Fibroblast of lung (primary cell): ENCODE measurements at places on chromosomes 7 and 10. TPM values are rescaled to one million over a fixed set of nuclear protein-coding genes. Genes with fewer than 3 reads are reported as not detected.

DNA sequence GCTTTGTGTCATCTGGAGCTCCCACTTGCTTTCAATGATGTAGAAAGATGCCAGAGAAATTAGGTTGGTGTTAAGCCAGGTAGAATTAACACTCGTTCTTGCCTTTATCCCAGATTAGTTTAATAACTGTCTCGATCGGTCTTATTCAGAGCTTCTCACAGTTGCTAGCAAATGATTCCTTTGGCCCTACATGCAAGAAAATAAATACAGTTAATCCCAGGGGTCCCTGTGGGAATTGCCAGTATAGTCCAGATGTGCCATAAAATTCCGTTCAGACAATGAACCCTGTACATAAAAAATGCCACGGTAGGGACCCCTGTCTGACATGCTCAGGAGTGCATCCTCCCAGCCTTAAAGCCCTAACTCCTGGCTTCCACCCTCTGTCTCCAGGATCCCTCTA lies 207.5 kb downstream of the ARHGAP12 start:
- no peak overlapping the region for H3K27ac ChIP-seq
- H3K4me3 ChIP-seq: no peak overlapping the region
- H3K36me3 ChIP-seq: no peaks in the 10 kb centered on the region
- no peak for DNase-seq
- H3K27me3 ChIP-seq: no peaks in the 10 kb centered on the region

- no peak overlapping the region for H3K4me3 ChIP-seq
- DNase-seq: peak; percentile 10
- H3K27ac ChIP-seq: no peak overlapping the region
- no peaks in the 10 kb centered on the region for H3K4me1 ChIP-seq
- H3K36me3 ChIP-seq: no peaks in the 10 kb centered on the region
Observed at GRCh38 chr10:59757966-59758365, 4.7 kb upstream of the MRLN start.

GRCh38 chr10:12602521-12602920 lies 253.2 kb downstream of the CAMK1D start:
- H3K4me3 ChIP-seq: no peak overlapping the region
- no peak for DNase-seq
- no peaks in the 10 kb centered on the region for H3K4me1 ChIP-seq
- H3K36me3 ChIP-seq: no peaks in the 10 kb centered on the region
- H3K27me3 ChIP-seq: no peaks in the 10 kb centered on the region

DNA sequence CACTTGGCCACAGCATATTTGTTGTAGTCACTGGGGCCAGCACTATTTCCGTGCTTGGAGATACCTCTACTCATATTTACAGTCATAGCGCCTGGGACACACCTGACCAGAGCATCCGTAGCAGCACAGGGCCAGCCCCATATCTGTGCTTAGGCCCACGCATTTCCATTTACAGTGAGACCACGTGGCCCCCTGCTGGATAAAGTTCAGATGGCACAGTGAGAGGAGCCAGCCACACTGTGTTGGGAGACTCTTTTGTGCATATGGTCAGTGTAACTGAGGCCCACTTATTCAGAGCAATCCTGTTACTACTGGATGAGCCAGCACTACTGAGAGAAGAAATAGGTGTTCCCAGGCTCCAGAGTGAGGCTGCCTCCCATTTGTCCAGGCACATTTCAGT lies 455.3 kb downstream of the REEP3 start:
- H3K27me3 ChIP-seq: no peaks in the 10 kb centered on the region
- no peak overlapping the region for H3K27ac ChIP-seq
- no peak overlapping the region for H3K4me3 ChIP-seq
- no peaks in the 10 kb centered on the region for H3K36me3 ChIP-seq
- DNase-seq: peak; percentile 6

The PRKAR2B gene
- total RNA-seq: 12.6 and 14.7 TPM in 2 replicates

The AKR1B15 gene
- not detected in 2 replicates for total RNA-seq
